Islet precursor cell (in vitro differentiated cells): ENCODE measurements at places on chromosomes 4 and X.

DNA sequence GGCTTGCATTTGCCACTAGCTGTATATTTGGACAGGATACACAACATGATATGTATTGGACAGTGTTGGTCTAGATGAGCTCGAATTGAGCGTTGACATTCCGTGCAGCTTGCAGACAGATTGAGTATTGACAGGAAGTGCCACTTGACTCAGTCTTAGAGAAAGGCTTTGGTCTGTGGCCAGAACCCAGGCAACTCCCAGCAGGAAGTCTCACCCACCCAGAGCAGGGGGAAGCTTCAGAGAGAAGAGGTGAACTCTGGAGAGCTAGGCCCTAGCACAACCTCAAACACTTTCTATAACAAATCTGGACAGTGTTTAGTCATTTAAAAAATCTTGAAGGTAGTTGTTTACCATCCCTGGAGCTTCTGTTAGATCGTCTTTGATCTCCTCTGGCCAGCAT lies 280.5 kb downstream of the FBXW7 start:
- DNase-seq, result no peak

DNA sequence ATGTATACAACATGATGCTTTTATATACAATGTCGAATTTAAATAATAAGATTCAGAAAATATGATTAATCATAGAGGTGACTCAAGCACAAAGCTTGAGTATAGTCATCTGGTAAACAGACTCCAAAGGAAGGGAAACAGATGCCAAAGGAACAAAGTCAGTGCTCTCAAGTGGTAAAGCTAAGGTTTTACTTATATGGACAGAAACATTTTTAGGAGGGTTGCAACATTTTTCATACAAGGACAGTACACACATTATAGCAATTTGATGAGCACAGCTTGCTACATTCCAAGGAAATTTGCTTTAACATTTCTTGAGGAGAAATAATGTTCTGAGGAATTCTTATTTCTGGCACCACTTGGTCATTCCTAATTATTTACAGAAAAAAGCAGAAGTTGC lies 333.4 kb upstream of the AADAT start:
- DNase-seq, result no peak

DNA sequence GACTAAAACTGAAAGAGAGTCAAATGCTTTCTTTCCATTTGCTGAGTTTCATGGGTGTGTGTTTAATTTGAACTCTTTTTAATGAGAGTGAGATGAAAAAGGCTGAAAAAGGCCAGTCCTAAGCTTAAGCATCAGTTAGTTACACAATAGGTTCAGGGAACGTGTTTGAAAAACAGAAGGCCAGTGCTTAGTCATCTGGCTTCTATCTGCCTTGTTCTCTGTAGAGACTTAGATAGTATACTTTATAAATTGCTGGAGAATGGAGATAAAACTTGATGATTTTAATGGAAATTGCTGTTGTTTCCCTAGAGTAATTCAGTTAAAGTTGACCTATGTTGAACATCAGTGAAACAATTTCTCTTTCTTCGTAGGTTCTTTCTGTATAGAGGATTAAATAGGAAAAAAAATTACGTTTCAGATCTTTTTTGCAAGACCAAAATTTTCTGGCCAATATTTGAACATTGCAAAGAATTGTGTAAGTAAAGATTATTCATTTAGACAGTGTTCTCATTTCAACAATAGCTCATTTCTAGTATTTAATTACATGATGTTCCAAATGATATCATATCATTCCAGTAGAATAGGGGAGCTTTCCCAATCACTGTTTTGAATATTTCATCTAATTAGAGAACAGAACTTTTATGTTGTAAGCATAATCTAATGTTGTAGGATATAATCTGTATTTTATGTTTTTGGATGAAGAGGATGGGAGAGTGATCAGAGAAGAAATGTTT lies 1088.8 kb downstream of the ADGRL3 start:
- no peak for DNase-seq

GRCh38 chrX:154469114-154469513 lies 10.0 kb downstream of the LAGE3 start:
- DNase-seq, result no peak

DNA sequence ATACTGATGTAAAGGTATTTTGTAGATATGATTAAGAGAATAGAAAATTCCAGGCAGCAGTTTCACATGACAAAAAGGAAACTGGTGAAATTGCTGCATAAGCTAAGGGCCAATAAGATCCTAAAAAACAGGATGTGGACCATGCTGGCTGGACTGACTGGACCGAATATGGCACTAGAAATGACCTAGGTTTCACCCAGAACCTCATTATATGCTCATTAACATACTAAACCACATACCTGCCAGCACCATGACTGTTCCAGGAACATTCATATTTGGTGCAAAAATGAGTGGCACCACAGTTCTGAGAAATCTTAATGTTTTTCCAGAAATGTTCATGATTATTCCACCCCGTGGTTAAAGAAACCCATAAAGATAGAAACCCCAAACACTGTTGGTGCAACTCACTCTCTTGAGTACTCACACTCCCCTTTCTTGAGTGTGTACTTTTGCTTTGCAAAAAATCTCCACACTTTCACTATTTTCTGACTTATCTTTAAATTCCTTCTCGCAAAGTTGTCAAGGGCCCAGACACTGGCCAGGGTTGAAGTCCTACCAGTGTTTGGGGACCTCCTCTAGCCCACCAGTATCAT lies 74.0 kb downstream of the FANCB start:
- no peak for DNase-seq

- DNase-seq, result no peak
Measured at GRCh38 chr4:67030636-67031035, 514.7 kb downstream of the CENPC start.

DNA sequence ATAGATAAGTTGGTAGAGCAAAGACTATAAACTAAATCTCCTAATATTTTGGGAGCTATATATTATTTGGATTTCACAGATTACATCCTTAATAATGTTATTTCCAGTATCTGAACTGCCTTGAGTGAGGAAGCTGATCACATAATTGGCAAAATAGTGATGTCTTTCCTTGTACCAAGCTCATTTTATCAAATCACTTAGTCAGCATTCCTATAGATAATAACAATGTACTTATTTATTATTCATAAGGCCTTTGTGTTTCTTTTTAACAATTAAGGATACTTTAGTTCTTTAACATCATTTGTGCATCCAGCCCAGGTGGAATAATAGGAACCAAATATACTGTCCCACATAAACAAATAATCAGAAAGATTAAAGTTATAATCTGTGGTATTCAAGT lies 1093.6 kb downstream of the PCDH18 start:
- DNase-seq, result no peak

DNA sequence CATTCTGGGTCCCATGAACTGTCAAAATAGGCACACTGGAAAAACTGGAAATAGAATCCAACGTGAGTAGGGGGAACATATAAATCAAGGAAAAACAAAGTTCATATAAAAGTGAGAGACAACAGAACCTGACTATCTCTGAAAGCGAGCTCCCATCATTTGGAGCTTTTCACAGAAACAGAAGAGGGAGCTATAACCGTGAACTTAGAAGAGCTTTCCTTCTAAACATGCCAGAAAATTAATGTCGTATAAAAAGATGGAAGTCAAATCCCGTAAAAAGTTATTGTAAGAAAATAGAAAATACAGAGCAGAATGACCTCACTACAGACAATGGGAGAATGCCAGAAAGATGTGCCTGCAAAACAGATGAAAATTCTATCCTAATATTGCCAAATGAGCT lies 23.9 kb upstream of the HSD17B10 start:
- no peak for DNase-seq

GRCh38 chr4:24650849-24651640 lies 66.7 kb upstream of the DHX15 start:
- no peak for DNase-seq

GRCh38 chr4:54540931-54541330 lies 116.8 kb upstream of the KIT start:
- DNase-seq, result peak; percentile 29

DNA sequence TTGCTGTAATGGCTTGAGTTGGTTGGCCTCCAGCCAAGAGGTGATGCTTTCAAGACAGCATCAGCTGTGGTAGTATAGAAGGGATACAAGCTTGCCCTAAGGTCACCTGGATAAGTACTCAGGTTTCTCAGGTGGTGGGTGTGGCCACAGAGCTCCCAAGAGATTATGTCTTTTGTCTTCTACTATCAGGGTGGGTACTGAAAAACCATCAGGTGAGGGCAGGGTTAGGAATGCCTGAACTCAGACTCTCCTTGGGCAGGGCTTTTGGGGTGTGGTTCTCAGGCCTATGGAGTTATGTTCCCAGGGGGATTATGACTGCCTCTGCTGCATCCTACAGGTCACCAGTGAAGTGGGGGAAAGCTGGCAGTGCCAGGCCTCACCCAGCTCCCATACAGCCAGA lies 654.6 kb upstream of the GALNT7 start:
- DNase-seq, result no peak

DNA sequence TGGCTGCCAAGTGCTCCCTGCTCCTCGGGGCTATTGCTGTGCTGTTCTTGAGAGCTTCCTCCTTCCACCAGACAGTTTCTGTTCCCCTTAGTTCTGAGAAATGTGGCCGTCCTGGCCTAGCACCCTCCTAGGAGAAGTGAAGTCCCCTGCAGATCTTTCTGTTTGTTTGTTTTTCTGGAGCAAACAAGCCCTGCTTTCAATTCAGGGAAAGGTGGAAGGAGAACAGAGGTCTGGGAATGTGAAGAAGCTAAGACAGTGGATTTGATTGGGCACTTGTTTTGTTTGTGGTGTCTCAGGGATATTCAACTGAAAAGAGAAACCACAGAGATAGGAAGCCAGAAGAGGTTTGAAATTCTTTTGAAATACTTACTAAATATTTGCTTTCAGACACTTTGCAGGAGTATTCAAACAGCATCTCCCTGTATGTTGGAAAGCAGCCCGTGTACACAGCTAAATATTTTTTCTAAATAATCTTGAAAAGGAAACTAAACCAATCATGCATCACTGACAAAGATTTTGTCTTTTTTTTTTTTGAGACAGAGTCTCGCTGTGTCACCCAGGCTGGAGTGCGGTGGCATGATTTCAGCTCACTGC lies 36.5 kb upstream of the PPM1K start:
- peak; percentile 73 for DNase-seq

GRCh38 chrX:106588801-106589200 lies 23.0 kb upstream of the RADX start:
- DNase-seq, result no peak

DNA sequence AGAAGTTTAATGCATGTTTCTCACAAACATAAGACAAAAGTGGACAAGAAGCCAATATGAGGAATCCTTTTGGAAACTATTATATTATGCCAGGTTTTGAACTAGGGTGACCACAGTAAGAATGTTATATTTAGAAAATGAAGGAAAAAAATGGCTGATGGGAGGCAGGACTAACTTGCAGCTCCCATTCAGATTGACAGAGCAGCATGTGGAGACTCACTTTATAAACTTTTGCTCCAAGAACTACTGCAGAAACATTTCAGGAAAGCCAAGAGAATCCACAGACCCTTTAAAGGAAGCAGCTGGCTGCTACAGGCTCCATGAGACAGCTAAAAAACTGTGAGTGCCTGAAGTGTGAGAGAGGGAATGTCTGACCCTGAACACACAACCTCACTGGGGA lies 738.6 kb upstream of the GRIA3 start:
- DNase-seq, result no peak
